Activated CD4-positive, alpha-beta T cell treated with anti-CD3 and anti-CD28 coated beads, Interleukin-2, amount 10 ng/mL, durations not matched to agents 7 days and 5 days (primary cell): ENCODE measurements at places on chromosomes 2 and 18.
A peak's percentile ranks its signal among the peaks of the same experiment; 100 is the strongest.

DNA sequence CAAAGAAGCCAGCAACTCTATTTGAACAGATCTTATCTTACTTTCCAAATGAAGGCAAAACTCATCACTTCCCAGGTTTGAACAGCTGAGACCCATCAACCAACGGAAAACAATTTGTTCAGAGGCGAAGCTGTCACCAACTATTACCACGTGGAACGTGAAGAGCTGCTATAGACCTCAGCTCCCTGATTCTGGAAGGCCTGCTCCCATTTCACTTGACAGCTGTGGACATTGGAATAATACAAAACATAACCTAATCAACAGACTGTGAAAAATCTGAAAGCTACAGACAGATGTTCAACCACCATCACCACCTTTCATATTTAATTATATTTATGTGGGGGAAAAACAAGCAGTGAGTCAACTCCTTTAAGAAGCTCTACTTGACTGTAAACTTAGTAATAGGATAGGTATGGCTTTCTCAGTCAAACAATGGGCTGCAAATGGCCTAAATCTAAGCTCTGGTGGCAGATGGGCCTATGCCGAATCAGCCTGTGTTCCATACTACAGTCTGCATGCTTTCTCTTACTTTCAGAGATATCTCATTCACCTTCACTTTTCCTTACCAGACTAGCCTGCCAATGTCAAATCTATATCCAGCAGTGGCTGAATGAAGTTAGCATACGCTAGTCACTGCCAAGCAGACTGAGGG lies 896.4 kb downstream of the TDRD15 start:
- no peak for DNase-seq

GRCh38 chr18:50096766-50097435 lies 98.0 kb downstream of the MYO5B start:
- DNase-seq = no peak

DNA sequence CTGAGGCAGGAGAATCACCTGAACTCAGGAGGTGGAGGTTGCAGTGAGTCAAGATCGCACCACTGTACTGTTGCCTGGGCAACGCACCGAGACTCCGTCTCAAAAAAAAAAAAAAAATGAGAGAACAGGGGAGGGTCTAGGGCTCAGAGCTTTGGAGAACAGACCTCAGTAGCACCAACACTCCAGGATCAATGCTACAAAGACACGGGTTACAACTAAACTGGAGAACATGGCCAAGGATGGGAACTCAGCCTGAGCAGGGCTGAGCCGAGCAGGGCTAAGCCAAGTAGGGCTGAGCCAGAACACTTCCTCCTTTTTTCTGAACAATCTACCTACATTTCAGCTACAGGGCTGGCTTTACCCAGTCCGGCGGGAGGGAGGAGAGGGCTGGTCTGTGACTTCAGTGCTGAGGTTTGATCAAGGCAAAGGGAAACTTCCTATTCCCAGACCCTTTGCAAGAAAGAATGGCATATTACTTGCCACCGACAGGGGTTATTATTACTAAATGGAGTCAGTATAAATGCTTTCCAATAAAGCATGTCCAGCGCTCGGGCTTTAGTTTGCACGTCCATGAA lies 2.9 kb upstream of the CASP8 start:
- DNase-seq = peak; percentile 63

DNA sequence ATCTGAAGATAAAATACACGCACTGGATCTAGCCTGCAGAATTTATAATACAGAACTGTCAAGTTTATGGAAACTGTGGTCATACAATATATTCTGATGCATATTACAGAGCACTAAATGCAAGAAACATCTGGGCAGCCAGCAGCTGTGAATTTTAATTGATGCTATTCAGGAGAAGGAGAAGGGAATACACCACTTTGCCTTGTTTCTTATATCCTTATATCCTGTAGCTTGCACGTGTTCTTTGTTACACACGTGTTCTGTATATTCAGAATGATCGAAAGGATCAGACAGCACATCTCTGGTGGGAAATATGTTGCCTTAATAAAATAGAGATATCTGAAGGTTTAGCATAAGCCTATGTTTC lies 335.8 kb downstream of the AGPS start:
- no peak for DNase-seq

DNA sequence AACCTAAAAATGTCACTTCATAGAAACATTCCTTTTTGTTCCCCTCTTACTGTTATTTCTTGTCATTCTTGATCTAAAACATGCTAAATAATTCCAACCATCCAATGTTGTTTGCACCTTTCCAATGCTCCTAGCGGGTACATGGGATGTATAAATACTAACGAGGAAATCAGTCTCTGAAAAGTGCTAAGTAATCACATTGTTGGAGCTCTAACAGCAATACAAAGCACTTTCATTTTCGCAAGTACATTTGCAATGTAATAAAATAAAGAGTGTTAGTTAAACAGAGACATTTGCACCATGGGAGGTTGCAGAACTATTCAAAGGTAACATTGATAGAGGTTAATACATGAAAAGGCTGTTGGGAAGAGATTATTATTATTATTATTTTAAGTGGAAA lies 286.2 kb upstream of the ACVR2A start:
- no peak for DNase-seq

- no peak for DNase-seq
Observed at GRCh38 chr18:11667578-11667977, 21.5 kb upstream of the GNAL start.

DNA sequence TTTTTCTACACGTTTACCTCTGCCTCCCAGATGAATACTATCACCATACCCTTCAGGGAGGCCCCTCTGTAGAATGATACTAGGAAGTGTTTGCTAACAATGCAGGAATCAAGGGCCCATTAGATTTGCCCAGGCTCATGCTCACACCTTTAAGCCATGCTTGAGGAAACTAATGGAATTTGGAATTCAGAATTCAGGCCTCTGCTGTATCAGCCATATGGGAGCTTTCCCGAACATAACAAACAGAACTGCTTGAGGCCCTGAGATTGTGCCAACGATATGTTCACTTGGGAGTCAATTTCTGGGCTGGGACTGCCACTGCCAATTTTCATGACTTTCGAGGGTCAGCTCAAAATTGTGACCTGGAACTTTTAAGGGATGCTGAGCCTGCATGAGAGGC lies 282.5 kb downstream of the CLIP4 start:
- DNase-seq = no peak

DNA sequence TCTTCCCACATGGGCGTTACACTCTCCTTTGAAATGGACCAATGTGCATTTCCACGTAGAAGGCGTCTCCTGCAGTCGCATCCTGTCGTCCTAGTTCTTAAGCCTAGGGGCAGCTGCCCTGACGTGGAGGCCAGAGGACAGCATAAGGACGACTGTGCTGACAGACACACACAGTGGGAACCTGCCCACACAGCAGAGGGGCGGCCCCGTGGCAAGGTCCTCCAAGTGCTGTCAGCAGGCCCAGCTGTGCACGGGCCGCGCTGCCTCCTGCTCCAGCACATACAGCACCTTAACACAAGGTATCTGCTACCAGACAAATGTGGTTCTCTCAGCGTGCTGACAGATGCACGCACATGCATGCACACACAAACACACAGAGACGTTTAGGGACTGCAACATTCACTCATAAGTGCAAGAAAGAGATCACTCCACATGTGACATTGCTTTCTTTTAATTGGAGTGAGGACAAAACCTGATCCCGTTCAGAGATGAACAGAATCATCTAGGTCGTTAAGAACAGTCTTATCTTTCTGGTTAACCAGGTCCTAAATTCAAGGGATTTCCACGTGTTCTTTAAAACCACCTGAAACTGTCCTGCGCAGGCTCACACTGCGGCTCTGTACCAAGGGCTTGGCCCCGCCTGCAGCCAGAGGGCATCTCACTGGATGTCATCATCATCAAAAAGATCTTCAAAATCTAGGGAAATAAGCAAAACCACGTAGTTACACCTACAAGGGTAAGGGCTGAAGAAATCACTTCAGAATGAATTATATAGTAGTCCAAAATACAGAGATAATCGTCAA lies 5.5 kb downstream of the COPS9 start:
- no peak for DNase-seq

DNA sequence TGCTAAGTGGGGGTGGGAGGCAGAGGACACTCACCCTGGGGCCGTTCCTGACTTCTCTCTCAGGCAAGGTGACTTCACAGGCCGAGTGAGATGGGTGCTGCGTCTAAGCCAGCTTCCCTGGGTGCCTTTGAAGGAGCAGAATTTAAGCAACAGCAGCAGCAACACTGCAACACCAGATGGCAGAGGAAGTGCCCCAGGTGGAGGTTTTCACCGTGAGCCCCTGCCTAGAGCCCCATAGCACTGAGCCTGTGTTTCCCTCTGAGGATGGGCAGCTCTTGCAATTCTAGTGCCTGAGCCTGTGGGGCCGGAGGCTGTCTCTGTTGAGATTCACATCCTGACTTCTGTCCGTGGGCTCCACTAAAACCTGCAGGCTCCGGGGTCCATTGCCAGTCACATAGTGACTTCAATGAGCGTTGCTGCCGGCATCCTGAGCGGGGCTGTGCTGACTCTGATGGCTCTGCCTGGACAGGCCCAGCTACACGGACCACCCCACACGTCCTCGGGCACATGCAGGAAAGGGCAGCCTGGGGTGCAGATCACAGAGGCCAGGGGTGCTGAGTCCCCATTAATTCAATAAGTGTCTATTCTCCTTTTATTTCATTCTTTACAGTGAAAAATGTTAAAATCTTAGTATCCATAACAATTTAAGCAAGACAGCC lies 218.8 kb downstream of the SNTG2 start:
- no peak for DNase-seq

- no peak for DNase-seq
Observed at GRCh38 chr2:229392196-229392595, 121.1 kb upstream of the PID1 start.

GRCh38 chr2:209766613-209767012 lies 5.0 kb upstream of the UNC80 start:
- DNase-seq = no peak

GRCh38 chr18:77124452-77124922 lies 8.1 kb downstream of the MBP start:
- DNase-seq = peak; percentile 60

- peak; percentile 43 for DNase-seq
Observed at GRCh38 chr2:201128933-201129505, 13.1 kb downstream of the CFLAR start.

DNA sequence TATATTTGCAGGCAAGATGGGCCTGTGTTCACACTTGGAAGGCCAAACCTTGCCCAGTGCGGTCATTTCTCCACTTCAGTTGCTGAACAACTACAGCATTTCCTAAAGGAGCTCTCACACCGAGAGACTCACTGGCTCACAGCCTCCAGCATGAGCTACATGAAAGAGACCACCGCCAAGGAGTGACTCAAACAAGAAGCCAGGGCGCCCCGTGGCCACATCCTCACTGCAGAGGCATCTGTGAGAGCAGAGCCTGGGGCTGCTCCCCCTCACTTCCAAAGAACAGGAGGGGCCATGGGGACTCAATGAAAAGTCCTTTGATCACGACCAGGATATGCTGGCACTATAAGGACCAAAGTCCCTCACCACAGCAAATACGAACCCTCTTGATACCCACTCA lies 50.0 kb downstream of the TMEM163 start:
- DNase-seq = peak; percentile 89

DNA sequence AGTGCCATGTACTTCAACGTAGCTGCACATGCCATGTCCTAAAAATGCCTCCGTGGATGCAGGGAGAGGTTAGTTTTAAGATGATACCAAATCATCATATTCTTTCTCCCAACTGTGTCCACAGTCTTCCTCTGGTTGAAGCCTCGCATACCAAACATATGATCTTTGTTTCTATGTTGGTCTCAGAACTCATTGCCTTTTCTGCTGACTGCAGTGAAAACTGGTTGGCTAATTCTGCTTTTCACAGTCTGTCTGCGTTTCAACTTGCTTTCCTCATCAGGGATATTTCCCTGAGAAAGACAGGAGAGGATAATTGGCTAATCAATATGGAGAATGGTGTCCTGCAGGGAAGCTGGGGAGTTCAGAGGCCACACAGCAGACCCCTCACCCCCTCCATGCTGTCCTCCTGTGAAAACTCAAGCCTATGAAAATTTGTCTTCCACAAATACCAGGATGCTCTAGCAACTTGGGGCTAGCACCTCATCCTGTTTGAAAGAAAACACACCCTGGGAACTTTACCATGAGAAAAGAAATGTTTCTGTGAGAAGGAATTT lies 192.2 kb upstream of the PXDN start:
- DNase-seq = no peak

GRCh38 chr2:183709829-183710228 lies 585.6 kb downstream of the NUP35 start:
- DNase-seq = no peak

DNA sequence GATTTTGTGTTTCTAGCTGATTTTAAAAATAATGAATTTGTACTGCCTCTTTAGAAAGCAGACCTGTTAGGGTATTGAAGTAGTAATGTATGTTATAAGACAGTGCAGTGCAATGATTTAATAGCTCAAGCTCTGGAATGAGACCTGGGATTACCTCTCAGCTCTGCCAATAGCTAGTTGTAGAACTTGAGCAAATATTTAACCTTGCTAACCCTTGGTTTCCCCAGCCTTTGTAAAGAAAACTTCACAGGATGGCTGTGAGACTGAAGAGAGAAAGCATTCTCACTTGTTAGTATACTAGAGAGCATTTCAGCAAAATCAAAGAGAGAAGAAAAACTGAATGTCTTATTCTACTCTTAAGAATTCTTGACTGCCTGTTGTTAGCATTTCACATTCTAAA lies 293.9 kb downstream of the KIAA1328 start:
- no peak for DNase-seq

- no peak for DNase-seq
Observed at GRCh38 chr2:135586148-135586547, 54.9 kb downstream of the R3HDM1 start.

- DNase-seq = no peak
Observed at GRCh38 chr2:19287324-19287723, 71.1 kb downstream of the OSR1 start.

DNA sequence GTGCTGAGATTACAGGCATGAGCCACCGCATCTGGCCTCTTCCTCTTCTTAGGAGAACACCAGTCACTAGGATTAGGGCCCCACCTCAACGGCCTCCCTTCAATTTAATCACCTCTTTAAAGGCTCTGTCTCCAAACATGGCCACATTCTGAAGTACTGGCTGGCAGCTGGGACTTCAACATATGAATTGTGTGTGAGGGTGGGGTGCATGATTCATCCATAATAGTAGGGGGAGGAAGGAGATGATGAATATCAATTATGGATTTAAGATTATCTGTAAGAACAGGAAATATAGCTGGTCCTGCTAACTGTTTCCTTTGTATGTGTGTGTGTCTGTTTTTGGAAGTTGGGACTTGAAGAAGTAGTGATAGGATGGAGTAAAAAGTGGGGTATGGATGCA lies 14.7 kb upstream of the EPG5 start:
- DNase-seq = no peak

DNA sequence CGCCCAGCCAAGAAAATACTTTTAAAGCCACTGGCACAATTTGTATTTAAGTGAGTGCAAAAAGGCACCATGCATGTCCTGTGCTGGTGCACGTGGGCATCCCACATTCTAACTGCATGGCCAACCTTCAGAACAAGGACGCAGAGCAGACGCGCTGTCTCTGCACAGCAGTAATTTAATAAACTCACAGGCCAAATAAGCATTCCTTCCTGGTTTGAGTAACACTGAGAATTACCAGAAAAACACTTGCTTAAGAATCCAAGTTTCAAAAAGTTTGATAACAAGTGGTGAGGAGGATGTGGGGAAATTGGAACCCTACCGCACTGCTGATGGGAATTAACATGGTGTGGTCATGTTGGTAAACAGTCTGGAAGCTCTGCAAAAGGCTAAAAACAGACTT lies 38.7 kb downstream of the RPL31 start:
- DNase-seq = no peak
